ENCODE measurements at places on chromosomes 12 and 14.

GRCh38 chr14:104341532-104342434 lies 203.4 kb downstream of the KIF26A start:
- no peak for DNase-seq

DNA sequence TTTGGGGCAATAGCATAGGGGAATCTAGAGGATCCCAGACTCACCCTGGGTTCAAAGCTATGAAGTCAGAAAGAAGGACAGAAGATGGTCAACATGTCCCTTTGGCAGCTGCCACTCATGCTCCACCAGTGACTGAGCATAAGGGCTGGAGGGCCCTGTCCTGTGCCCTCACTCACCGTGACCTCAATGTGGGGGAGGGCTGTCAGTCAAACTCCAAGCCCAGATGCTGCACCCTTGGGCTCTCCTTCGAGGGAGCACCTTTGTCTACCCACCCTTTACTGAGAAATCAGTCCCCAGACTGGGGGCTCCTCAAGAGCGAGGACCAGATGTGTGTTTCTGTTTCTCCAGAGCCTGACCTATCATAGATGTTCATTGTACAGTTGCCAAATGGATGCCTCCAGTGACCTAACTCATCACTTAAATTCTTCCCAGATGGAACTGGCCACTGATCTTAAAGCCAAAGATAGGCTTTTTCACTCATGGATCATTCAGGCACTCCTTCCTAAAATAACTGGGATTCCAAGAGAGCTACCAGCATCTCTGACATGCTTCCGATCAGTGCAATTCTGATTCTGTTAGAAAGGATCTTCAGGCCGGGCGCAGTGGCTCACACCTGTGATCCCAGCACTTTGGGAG lies 27.2 kb upstream of the VSX2 start:
- no peak for DNase-seq

- DNase-seq = no peak
Measured at GRCh38 chr12:52215587-52216031, 17.4 kb upstream of the KRT7 start.

GRCh38 chr12:122084857-122085405 lies 6.4 kb downstream of the MLXIP start:
- DNase-seq = no peak

DNA sequence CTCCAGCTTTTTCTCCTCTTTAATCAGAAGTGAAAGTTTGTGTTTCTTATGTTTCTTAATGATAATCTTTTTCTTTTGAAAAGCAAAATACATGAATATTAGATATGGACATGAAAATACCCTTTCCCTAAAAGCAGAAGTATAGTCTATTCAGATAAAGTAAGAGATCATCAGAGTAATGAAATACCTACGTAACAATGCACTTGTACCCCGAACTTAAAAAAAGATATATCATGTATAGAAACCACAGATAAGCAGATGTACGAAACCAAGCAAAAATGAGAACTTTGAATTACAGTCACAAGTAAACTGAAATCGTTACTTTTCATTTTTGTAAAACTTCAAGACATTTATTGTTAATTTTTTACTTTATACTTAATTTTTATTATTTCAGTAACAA lies 1.5 kb upstream of the GPR65 start:
- no peak for DNase-seq

GRCh38 chr12:41919526-41920261 lies 225.0 kb downstream of the GXYLT1 start:
- DNase-seq = no peak

DNA sequence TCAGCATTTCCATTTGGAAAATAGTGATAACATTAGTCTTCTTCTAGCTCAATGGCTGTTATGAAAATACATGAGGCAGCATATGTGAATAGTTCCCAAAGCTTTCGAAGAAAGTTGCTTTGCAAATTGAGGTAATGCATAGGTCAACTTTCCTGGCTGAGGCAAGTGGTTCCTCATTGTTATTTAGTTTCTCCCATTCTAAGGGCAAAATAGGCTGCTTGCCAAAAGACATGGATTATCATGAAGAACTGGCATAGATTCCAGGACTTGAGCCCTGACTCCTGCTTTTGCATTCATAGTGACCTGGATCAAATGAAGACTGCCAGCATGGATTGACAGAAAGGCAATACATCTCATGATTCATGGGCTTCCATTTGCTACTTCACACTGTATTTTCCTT lies 35.7 kb downstream of the LRFN5 start:
- no peak for DNase-seq

DNA sequence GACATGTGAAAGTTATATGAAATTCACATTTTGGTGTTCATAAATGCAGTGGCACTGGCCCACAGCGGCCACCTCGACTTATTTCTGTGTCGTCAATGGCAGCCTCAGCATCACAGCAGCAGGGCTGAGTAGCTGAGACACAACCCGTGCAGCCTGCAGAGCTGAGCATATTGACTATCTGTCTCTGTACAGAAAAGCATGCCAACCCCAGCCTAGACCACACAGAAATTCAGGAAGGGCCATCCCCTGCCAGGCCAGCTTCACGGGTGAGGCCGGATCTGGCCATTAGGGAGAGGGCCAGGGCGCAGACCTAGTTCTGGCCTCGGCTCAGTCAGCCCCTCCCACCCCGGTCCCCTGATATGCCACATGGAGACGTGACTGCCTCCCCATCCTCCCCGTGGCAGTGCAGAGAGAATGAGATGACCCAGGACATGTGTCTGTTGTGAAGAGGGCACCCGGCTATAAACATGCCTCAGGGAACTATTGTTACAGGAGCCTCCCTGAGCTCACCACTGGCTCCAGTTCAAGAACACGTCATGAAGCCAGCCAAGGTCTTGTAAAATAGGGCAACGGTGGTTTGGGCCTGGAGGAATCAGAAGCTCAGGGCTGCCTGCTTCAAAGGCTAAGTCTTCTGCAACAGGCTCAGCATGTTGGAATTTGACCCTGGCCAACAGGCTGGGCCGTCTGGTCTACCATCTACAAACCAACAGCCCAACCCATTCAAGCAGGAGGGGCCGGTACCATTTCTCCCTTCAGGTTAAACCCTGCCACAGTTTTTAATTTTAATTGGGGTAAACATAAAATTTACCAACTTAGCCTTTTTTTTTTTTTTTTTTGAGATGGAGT lies 25.5 kb downstream of the SCARB1 start:
- no peak for DNase-seq

- no peak for DNase-seq
Measured at GRCh38 chr12:11642785-11643184, 6.7 kb upstream of the ETV6 start.

GRCh38 chr12:94152292-94153078 lies 4.1 kb downstream of the PLXNC1 start:
- no peak for DNase-seq

- no peak for DNase-seq
Measured at GRCh38 chr14:93039649-93040315, 75.9 kb downstream of the ITPK1 start.

DNA sequence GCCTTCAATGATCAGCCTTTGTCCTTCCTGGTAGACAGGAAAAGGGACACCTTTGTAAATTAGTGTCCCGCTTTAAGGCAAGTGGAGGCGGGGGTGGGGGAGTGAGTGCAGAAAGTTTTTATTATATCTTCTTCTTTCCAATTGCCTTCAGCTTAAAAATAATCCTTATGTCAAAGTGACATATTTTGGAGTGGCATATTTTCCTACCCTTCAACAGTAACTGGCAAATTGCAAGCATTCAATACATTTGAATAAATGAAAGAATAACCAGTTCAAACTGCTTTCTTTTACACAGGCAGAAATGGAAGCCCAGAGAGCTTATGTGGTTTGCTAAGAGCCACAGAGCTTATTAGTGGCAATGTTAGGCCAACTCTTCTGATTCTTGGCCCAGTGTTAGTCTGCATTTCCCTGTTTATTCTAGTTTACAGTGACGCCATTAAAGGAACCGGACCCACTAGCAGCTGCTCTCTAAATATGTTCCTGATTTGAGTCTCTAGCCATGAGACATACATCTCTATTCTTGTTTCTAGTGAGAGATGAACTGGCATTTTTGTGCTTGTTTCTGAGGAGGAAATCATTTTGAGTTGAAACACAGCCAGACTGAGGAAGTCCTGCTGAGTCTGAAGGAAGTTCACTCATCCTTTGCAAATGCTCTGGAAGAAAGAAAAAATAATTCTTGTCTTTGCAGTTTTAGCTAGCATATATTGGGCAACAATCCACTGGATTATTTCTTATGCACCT lies 468.7 kb downstream of the NOVA1 start:
- no peak for DNase-seq

- DNase-seq = no peak
Measured at GRCh38 chr12:109295764-109296425, 13.2 kb downstream of the FOXN4 start.

- DNase-seq = no peak
Measured at GRCh38 chr14:81727218-81727617, 193.6 kb upstream of the SEL1L start.

DNA sequence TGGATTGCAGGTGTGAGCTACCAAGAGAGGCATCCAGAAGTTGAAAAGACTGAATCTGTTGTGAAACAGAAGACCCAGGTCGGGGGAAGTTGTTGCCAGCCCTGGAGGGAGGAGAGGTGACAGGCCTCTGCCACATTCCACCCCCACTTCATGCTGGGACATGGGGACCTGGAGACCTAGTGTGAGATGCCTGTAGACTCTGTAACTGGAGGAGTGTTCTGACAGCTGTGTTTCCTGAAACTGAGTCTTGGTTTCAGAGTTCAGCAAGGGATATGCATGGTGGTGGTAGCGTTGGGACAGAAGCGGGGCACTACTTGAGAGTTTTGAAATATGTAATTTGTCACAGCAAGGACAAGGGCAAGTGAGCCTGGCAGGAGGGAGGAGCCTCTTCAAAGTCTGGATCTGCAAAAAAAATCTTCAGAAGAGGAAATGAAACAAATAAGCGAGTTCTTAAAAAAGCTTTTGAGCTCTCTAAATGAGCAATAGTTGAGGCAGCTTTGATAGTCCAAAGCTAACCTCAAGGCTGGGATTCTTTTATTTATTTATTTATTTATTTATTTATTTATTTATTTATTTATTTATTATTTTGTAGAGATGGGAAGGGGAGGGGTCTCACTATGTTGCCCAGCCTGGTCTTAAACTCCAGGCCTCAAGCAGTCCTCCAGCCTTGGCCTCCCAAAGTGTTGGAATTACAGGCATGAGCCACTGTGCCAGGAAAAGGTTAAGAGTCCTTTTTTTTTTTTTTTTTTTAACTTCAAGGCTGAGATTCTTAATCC lies 58.9 kb upstream of the EEA1 start:
- DNase-seq = no peak

GRCh38 chr14:78933166-78933565 lies 763.0 kb downstream of the NRXN3 start:
- DNase-seq = no peak

DNA sequence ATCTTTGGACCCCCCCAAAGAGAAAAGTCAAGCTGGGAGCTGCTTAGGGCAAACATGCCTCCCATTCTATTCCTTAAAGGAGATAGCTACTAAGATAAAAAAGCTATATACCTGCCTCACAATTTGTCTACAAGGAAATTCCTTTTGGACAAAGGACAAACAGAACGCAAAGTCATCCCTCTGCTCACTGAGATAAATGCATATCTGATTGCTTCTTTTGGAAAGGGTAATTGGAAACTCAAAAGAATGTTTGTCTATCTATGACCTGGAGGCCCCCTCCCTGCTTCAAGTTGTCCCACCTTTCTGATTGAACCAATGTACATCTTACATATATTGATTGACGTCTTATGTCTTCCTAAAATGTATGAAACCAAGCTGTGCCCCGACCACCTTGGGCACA lies 80.9 kb upstream of the FUT8 start:
- no peak for DNase-seq

GRCh38 chr12:106675651-106676435 lies 93.0 kb downstream of the RFX4 start:
- DNase-seq = no peak

- DNase-seq = no peak
Measured at GRCh38 chr12:49962861-49963765, 1.4 kb downstream of the AQP5 start.

GRCh38 chr12:115191342-115191741 lies 507.4 kb upstream of the TBX3 start:
- no peak for DNase-seq

DNA sequence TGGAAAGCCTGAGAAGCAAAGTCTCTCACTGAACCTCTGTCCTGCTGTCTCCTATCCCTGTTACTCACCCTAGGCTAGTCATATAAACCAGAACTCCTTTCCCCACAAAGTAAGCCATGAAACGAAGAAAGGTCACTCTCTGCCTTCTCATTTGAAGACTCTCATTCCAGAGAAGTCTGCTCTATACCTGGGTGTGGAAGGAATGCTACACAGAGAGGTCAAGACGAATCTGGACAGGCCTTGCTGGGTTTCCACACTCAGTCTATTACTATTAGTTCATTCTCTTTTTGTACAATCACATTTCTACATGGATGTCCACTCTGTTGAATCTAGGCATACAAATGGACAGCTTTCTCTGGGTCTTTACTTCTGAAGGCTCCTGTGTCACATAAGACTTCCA lies 2.4 kb upstream of the AEBP2 start:
- no peak for DNase-seq

GRCh38 chr14:28143316-28143715 lies 623.3 kb upstream of the FOXG1 start:
- DNase-seq = no peak

GRCh38 chr14:64444140-64444539 lies 21.2 kb upstream of the AKAP5 start:
- no peak for DNase-seq
